ENCODE measurements at places on chromosomes 7 and 10. TPM values are rescaled to one million over a fixed set of nuclear protein-coding genes. Genes with fewer than 3 reads are reported as not detected.

The FUOM gene
- total RNA-seq = 24.0 TPM

The CALD1 gene
- 229 TPM for total RNA-seq

The TRIL gene
- 29.6 TPM for total RNA-seq

The CALHM3 gene
- total RNA-seq = not detected

The MARVELD1 gene
- total RNA-seq = 10.5 TPM

The POMZP3 gene
- 1.0 TPM for total RNA-seq

The OR6B1 gene
- not detected for total RNA-seq

The HMX3 gene
- total RNA-seq = not detected

The GATA3 gene
- under 0.01 TPM for total RNA-seq

The ABLIM1 gene
- 50.2 TPM for total RNA-seq

The CRHR2 gene
- total RNA-seq = not detected

The GDF2 gene
- total RNA-seq = not detected

The CABCOCO1 gene
- total RNA-seq = not detected

The SP4 gene
- total RNA-seq = 5.6 TPM

The LRIT1 gene
- total RNA-seq = not detected

The IL6 gene
- total RNA-seq = 0.39 TPM

The ADAM8 gene
- 0.13 TPM for total RNA-seq

The HTR5A gene
- total RNA-seq = not detected

The ZNF479 gene
- not detected for total RNA-seq

The DYDC2 gene
- 0.39 TPM for total RNA-seq

The GALNT17 gene
- total RNA-seq = not detected

The ELAPOR2 gene
- total RNA-seq = 101 TPM

The SERPINE1 gene
- total RNA-seq = 88.2 TPM

The GRB10 gene
- total RNA-seq = 98.5 TPM

The CROT gene
- 3.5 TPM for total RNA-seq

The VENTX gene
- not detected for total RNA-seq

The CLCN1 gene
- total RNA-seq = not detected

The TDRD1 gene
- total RNA-seq = not detected

The ZNF727 gene
- total RNA-seq = 0.13 TPM

The POR gene
- total RNA-seq = 112 TPM

The GPR37 gene
- total RNA-seq = 0.13 TPM

The RELN gene
- total RNA-seq = 413 TPM

The GIMAP7 gene
- 108 TPM for total RNA-seq

The OR2A12 gene
- not detected for total RNA-seq

The ADAM22 gene
- 0.26 TPM for total RNA-seq

The PLXNA4 gene
- 15.4 TPM for total RNA-seq

The ENTPD1 gene
- total RNA-seq = 6.2 TPM

The LIPK gene
- not detected for total RNA-seq

The SVOPL gene
- not detected for total RNA-seq

The ZNF777 gene
- 4.3 TPM for total RNA-seq

The NKX1-2 gene
- total RNA-seq = not detected

The ZNF248 gene
- total RNA-seq = 4.5 TPM

The MMD2 gene
- total RNA-seq = not detected

The SLC18A3 gene
- not detected for total RNA-seq

The NRP1 gene
- total RNA-seq = 65.0 TPM

The FZD8 gene
- total RNA-seq = 31.7 TPM

The IDI2 gene
- total RNA-seq = not detected

The GPR15LG gene
- not detected for total RNA-seq

The GHRHR gene
- not detected for total RNA-seq

The SPDYE5 gene
- not detected for total RNA-seq

The SFTPA1 gene
- total RNA-seq = not detected

The STEAP4 gene
- not detected for total RNA-seq

The HYAL4 gene
- total RNA-seq = 0.39 TPM

The HSPA12A gene
- 0.77 TPM for total RNA-seq
